ENCODE measurements at places on chromosomes 5 and 9.

DNA sequence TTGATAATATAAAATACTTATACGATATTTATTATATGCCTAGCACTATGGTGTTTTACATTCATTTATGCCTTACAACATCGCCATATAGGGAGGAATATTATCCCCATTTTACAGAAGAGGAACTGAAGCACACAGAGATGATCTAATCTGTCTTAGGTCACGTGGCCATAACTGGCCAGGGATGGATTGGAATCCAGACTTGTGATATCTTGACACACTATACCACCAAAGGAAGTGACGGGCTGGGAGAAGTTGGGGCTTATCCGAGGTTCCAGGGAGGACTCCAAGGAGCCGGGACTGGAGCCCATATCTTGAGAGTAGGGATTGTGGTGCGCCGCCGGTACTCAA is 129.8 kb downstream of the TMEM174 start:
- no peak for DNase-seq

DNA sequence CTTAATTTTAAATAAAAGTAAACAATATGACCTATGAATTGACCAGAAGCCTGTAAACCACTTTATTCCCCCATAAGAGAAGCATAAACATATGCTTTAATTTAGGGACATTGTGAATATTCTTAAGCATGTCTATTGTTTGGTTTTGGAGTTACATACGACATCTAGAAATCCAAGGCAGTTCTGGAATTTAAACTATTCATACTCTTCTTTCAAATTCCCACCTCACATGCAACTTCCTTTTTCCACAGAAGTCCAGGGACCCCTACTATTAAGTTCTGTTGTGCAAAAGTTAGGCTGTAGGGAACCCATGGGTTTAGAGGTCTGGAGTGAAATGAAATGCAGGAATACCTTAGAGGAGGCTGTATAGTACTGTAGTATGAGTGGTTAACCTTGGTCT is 2.1 kb downstream of the RIC1 start:
- no peak for DNase-seq

GRCh38 chr5:142404046-142404477 is 79.2 kb upstream of the SPRY4 start:
- no peak for DNase-seq

DNA sequence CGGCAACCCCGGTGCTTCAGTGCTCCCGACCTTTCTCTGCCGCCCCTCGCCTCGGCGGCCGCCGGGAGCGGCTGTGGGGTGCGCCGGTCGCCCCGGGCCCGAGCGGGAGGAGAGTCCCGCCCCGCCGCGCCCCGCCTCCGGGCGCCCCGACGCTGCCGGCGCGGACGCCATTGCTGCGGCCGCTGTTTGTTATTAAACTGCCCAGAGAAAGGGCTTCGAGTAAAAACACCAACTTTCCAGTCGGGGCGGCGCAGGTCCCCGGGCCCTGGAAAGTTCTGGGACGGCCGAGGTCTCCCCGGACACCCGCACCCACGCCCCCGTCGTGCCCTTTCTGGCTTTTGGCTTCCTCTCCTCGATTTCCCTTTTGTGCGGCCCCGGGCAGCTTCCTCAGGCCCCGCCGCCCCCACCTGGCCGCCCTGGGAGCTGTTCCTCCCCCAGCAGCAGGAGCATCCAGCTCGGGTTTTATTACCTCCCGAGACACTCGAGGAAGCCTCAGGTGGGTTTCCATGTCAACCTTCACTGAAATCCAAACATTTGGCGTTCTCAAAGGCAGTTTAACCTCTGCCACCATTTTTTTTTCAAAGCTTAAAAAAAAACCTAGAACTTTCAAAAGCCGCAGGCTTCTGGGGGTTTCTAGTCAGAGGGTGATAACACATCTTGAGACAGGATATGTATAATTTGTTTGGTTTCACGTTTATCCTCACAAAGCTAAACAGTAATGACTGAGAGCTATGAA is 334.4 kb downstream of the CWC27 start:
- DNase-seq = peak; percentile 84

GRCh38 chr9:27933210-27934025 is 360.1 kb upstream of the C9orf72 start:
- DNase-seq = no peak

GRCh38 chr9:72294936-72295335 is 70.1 kb downstream of the ZFAND5 start:
- DNase-seq = no peak

GRCh38 chr5:6302075-6302474 is 76.3 kb downstream of the MED10 start:
- no peak for DNase-seq

- DNase-seq = no peak
These were observed 566.0 kb upstream of the CDH18 start for GRCh38 chr5:20554001-20554400.

DNA sequence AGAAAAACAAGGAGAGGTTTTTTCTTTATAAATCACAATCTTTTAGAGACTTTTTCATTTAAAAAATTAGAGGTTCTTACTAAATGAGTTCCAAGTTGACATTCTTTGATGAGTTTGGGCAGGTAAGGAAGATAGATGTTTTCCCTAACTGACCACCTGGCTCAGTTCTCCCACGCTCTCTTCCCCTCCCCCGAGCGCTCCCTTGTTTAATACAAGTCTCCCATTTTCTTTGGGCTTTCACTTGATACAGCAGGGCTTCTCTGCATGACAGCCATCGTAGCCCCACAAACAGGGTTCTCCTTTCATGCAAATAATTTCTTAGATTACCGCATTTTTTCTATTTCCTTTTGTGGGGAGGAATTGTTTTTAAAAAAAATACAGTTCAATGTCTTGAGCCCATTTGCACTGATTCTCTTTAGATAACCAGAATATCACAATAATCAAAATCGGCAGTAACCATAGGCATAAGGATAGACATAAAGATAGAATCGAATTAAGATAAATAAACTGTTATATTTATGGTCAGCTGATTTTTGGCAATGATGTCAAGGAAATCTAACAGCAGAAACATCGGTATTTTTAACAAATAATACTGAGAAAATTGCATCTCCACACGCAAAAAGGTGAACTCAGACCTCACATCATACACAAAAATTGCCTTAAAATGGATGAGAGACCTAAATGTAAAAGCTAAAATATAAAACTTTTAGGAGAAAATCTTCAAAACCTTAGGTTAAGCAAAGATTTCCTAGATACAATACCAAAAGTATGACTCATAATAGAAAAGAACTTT is 325.4 kb downstream of the PIK3R1 start:
- DNase-seq = no peak

Measured in NCI-H1092 (cell line).